Progenitor cell of endocrine pancreas (in vitro differentiated cells): ENCODE measurements at places on chromosomes 13 and 19. TPM values are rescaled to one million over a fixed set of nuclear protein-coding genes. Genes with fewer than 3 reads are reported as not detected.
A peak's percentile ranks its signal among the peaks of the same experiment; 100 is the strongest.

GRCh38 chr13:61275251-61275650, 140.4 kb downstream of the PCDH20 start:
- H3K4me3 ChIP-seq = no peak overlapping the region
- peaks cover 2% of the 10 kb centered on the region for H3K36me3 ChIP-seq
- no peaks in the 10 kb centered on the region for H3K27me3 ChIP-seq
- H3K4me1 ChIP-seq = no peaks in the 10 kb centered on the region
- DNase-seq = no peak

Gene SHISA2
- total RNA-seq = 15.2 and 18.1 TPM in 2 replicates

Gene IFNL1
- not detected in 2 replicates for total RNA-seq

Gene KIR3DL1
- not detected in 2 replicates for total RNA-seq

DNA sequence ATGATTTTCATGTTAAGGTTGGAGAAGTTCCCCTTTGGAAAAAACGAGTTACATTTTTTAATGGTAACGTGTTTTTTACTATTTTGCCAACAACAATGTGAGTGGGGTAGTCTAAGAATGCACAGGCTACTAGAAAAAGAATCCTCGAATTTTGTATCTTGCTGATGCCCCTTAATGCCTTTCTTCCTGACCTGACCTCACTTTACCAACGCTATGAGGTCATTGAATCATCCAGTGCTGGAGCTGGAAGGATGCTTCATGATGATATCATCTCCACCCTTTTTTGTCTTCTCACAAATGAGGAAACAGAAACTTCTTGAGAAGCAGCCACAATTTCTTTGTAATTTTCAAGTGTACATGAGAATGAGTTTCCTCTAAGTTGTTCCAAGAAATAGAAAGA, 8.2 kb upstream of the UBL3 start:
- H3K4me1 ChIP-seq = peaks cover 26% of the 10 kb centered on the region
- no peaks in the 10 kb centered on the region for H3K27me3 ChIP-seq

Gene ZNF226
- total RNA-seq = 38.2 and 38.7 TPM in 2 replicates

Gene SSC5D
- total RNA-seq = 1.1 and 1.6 TPM in 2 replicates

Gene TNFSF13B
- total RNA-seq = 3.1 and 3.3 TPM in 2 replicates

DNA sequence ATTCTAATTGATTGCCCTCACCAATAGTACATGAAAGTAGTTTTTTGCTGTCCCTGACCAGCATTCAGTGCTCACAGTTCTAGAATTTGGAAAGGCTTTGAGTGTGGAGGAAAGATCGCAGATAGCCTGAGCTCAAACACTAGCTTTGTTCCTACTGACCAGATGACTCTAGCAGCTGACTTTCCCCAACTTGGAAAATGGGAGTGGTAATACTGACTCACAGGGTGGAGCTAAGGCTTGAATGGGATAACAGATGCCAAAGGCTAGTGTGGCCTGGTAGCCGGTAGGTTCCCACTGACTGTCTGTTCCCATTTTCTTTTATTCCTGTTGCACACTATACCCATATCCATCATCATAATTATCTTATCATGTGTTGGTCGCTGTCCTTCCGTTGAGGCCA, 3.7 kb downstream of the ZSCAN22 start:
- DNase-seq = no peak
- H3K36me3 ChIP-seq = peaks cover 2% of the 10 kb centered on the region

DNA sequence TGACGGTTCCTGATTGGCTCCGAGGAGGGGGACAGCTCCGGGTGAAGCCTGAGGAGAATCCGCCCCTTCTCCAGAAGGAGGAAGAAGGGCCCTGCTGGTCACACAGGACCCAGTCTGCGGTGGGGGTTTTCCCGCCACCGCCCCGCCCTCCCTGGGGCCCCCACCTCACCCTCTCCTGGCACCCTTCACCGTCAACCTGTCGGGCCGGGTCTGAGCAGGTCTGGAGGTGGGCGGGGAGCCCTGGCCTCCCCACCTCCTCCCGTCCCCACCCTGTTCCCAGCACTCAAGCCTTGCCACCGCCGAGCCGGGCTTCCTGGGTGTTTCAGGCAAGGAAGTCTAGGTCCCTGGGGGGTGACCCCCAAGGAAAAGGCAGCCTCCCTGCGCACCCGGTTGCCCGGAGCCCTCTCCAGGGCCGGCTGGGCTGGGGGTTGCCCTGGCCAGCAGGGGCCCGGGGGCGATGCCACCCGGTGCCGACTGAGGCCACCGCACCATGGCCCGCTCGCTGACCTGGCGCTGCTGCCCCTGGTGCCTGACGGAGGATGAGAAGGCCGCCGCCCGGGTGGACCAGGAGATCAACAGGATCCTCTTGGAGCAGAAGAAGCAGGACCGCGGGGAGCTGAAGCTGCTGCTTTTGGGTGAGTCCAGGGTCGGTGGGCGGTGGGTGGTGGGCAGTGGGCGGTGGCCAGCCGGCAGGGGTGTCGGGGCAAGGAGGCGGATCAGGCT, at the start of gene GNA15:
Gene GNA15, plus strand, starts transcription at position 73 of the 723 bp plus-strand sequence. Its CDS starts 418 bp downstream, at position 491.
- H3K4me3 ChIP-seq = no peak within 1 kb of the TSS
- no peaks in the 10 kb centered on the region for H3K27me3 ChIP-seq
- H3K36me3 ChIP-seq = no peaks in the 10 kb centered on the region
- H3K4me1 ChIP-seq = no peaks in the 10 kb centered on the region
- peak within 1 kb of the TSS; percentile 67 for H3K27ac ChIP-seq

Gene CILP2
- total RNA-seq = 2.4 and 2.6 TPM in 2 replicates

Gene ATP4A
- total RNA-seq = 0.18 TPM in 1 of 2 replicates, not detected in the other

GRCh38 chr19:14150041-14150769, 13.8 kb upstream of the ASF1B start:
- no peaks in the 10 kb centered on the region for H3K27me3 ChIP-seq
- H3K4me1 ChIP-seq = peaks cover 4% of the 10 kb centered on the region
- H3K27ac ChIP-seq = no peak overlapping the region
- DNase-seq = no peak

DNA sequence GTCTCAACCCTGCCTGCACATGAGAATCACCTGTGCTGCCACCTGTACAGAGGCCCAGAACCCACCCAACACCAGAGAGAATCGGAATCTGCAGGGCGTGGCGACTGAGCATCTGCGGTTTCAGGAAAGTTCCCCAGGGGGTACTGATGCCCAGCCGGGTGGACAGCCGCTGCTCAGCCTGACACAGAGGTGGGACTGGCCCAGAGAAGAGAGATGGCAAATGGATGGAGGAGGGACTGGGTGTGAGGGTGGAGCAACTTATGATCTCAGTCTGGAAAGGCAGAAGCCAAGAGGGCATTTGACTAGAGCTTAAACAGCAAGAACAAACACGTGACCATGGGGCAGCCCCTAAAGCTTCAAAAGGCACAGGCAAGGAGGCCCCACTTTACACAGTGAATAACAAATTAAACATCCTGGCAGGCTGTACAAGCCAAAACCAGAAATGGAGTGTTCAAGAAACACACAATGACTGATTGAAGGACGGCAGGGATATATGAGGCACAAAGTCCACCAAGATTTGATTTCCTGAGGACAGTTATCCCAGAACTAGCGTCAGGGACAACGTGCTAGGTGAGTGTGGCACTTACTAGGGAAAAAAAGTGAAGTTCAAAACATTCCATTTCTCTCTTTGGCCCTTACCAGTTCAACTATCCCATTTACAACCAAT, 3.1 kb downstream of the RANBP3 start:
- H3K4me3 ChIP-seq = peak overlapping the region; percentile 45
- H3K27ac ChIP-seq = peak overlapping the region; percentile 78
- peaks cover 29% of the 10 kb centered on the region for H3K4me1 ChIP-seq

GRCh38 chr13:47890146-47890814, 110.8 kb downstream of the SUCLA2 start:
- H3K27ac ChIP-seq = no peak overlapping the region
- no peak for DNase-seq
- H3K4me1 ChIP-seq = peaks cover 4% of the 10 kb centered on the region

- DNase-seq = no peak
- H3K4me3 ChIP-seq = no peak overlapping the region
- no peak overlapping the region for H3K27ac ChIP-seq
- no peaks in the 10 kb centered on the region for H3K36me3 ChIP-seq
Measured at GRCh38 chr13:33644581-33645543, 173.1 kb upstream of the RFC3 start.

DNA sequence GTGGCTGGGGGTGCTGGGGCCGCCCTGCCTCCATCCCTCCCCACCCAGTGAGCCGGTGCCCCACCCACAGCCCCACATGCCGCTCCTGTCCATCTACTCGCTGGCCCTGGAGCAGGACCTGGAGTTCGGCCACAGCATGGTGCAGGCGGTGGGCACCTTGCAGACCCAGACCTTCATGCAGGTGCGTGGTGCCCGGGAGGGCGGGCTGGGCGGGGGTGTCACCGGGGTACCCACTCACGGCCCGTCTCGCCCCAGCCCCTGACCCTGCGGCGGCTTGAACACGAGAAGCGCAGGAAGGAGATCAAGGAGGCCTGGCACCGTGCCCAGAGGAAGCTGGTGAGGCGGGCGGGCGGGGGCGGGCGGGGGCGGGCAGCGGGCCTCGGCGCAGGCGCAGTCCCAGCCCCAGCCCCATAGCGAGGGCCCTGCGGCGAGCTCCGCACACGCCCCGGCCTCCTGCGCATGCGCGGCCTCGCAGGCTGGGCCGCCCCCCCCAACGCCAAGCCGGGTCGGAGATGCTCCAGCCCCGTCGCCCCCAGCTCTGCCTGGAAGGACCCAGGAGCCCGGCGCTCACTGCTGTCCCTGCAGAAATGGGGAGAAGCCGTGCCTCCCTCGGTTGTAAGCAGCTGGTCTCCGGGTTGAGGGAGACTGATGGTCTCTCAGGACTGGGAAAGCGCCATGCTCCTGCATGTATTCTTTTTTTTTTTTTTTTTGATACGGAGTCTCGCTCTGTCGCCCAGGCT, 7.7 kb downstream of the ARHGAP45 start:
- H3K4me3 ChIP-seq = no peak overlapping the region
- no peak for DNase-seq
- peak overlapping the region; percentile 74 for H3K27ac ChIP-seq
- H3K36me3 ChIP-seq = no peaks in the 10 kb centered on the region

DNA sequence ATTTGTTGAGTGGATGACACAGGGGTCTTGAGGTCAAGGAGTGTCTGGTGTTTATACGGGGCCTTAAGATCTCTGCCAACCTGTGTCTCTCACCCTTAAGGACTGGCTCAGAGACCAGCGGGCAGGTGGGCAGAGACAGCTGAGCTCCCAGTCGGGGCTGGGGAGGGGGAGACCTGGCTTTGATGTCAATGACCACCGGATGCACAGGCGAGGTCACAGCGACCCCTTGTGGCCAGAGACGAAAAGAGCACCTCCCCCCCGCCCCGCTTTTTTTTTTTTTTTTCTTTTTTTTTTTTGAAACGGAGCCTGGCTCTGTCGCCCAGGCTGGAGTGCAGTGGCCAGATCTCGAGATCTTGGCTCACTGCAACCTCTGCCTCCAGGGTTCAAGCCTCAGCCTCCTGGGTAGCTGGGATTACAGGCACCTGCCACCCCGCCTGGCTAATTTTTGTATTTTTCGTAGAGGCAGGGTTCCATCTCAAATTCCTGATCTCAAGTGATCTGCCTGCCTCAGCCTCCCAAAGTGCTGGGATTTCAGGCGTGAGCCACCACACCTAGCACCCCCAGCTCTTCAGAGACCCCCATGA, 12.1 kb upstream of the KLK14 start:
- H3K27ac ChIP-seq = no peak overlapping the region
- peaks cover 14% of the 10 kb centered on the region for H3K27me3 ChIP-seq
- no peaks in the 10 kb centered on the region for H3K36me3 ChIP-seq
- no peak overlapping the region for H3K4me3 ChIP-seq
- DNase-seq = peak; percentile 51
- peaks cover 12% of the 10 kb centered on the region for H3K4me1 ChIP-seq

DNA sequence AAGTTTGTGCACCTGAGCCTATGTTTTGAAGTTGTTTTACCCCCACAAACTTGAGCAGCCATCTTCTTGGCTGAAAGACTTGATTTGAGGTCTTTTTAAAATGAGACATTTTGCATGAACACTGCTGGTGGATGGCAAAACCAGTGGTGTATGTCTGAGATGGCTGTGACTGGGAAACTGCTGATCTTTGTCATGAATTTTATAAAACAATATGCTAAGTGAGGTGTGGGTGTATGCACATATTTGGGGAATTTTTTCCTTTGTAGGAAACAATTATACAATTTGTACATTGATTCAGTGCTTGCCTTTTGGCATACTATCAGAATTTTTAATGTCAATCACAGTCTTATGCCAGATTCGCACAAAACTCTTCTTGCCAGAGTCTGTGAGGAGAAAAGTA, 52.5 kb downstream of the ZAR1L start:
- no peak for DNase-seq
- H3K27ac ChIP-seq = no peak overlapping the region

Gene TMEM255B
- 0.91 and 1.5 TPM in 2 replicates for total RNA-seq

DNA sequence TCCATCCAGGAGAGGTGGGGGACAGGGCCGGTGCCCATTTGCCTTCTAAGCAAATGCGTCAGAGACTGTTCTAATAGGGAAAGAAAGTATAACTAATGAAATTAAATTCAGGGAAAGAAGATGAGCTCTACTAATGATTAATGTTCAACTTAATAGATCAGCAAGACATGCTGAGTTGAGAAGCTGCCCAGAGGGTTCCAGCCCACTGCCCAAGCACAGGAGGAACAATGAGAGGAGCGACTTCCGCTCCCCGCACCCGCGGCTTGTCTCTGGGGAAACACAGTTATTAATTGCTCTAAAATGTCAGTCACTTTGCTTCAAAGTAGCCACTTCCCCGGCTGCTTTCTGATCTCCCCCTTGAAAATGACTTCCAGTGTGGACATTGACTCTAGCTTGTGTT, 331.3 kb downstream of the UQCRFS1 start:
- H3K36me3 ChIP-seq = no peaks in the 10 kb centered on the region
- DNase-seq = no peak
- no peak overlapping the region for H3K4me3 ChIP-seq

DNA sequence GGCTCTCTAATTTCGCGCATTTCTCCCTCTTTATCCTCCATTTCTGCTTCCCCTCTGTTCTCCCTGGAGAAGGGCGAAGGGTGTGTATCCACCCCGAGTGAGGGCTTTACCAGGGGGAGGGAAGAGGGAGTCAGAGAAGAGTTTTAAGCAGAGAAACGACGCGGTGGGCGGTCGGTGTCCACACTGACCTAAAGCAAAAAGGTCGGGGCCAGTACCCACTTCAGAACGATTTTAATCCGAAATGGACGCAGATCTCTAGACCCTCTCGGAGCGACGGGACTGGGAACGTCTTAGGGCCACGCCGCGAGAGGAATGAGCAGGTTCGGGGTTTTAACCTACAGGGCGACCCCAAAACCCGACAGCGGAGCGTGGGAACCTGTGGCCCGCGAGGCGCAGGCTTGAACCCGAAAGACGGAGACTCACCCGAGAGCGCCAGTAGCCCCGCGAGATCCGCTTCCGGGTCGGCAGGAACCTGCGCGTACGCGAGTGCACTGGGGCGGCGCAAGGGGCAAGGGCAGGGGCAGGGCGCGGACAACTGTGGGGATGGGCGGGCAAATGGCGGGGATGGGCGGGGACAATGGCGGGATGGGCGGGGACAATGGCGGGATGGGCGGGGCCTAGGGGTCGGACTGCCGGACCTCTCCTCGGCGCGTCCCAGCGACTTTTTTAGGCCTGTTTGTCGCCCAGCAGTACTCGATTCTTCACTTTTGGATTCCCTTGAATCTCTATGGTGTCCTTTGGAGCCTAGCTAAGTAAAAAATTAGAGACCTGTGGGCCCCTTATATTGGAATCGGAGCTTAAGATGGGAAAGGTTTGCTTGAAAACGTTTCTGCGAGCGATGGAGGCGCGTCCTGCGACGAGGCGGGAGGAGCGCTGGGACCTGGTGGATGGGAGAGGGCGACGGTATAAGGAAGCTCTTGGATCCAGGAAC, at the start of gene ZNF677:
Gene ZNF677, minus strand, starts transcription at position 463 of the 931 bp plus-strand sequence. CDS start 3,323 bp downstream, outside the sequence.
- H3K4me3 ChIP-seq = peak within 1 kb of the TSS; percentile 95
- DNase-seq = peak; percentile 77
- peaks cover 2% of the 10 kb centered on the region for H3K27me3 ChIP-seq
- H3K27ac ChIP-seq = peak within 1 kb of the TSS; percentile 96
- H3K4me1 ChIP-seq = peaks cover 4% of the 10 kb centered on the region
